ENCODE measurements at places on chromosomes 11 and 22.

DNA sequence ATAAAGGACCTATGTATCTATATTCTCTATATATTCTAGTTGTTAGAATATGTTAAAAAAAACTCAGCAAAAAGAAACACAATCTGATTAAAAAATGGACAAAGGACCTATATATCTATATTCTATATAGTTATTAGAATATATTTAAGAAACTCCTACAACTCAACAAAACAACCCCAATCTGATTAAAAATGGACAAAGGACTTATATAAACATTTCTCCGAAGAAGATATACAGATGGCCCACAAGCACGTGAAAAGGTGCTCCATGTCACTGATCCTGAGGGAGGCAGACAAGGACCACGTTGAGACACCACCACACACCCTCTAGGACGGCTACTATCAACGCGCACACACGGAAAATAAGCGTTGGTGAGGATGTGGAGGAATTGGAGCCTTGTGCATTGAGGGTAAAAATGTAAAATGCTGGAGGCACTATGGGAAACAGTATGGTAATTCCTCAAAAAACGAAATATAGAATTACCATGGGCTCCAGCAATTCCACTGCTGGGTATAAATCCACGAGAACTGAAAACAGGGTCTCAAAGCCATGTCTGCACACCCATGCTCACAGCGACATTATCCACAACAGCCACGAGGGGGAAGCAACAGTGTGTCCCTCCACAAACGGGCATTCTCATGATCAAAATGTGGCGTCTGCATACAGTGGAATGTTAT lies 22.7 kb downstream of the YPEL1 start:
- DNase-seq: peak; percentile 78

DNA sequence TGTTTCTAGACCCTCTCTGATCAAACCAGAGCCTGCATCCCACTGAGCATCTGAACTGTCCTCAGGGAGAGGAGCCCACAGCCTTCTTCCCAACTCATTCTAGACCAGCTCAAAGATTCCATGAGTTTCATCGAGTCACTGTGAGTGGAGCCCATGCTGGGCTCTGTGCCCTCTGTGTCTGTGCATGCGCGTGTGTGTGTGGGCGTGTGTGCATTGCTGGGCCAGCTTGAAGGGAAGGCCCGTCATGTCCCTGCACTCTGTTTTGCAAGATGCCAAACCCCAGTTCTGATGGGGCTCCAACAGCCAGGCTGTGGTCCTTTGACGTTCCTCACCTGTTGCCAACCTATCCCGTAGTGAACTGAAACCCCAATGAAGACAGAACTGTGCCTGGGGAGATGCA lies 7.1 kb downstream of the MPEG1 start:
- DNase-seq: no peak

GRCh38 chr22:32745251-32745995 lies 56.1 kb upstream of the TIMP3 start:
- DNase-seq: no peak

DNA sequence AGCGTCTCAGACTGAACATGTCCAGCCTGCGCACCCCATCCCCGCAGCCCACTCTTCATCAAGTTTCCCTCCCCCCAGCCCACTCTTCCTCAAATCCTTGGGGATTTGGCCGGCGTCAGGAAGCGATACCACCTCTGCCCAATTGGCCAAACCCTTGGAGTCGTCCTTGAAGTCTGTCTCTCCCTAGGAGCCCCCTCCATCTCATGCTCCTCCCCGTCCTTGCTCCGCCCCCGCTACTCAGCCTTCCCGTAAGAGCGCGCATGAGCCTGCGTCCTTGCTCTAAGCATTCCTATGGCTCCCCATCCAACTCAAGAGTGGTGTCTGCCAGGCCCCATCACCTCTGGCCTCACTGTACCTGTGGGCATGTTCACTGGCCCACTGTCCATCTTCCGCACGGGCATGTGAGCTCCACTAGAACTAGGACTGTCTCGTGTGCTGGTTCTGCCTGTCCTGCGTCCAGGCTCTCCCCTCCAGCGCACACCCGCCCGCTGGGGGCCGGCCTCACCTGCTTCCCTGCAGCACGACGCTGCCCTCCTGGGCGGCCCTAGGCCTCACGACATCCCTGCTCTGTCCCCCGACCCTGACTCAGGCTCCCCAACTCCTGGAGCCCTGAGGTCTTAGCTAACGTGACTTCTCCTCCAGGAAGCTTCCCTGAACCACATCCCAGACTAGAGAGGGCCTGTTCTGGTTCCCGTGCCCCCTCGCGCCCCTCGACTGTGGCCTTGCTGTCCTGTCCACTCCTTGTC lies 30.5 kb upstream of the TTLL12 start:
- no peak for DNase-seq

- no peak for DNase-seq
Observed at GRCh38 chr11:113103932-113104690, 142.9 kb downstream of the NCAM1 start.

- no peak for DNase-seq
Observed at GRCh38 chr11:3164552-3165151, 458 bp downstream of the OSBPL5 start.

GRCh38 chr22:47102081-47102480 lies 339.6 kb downstream of the TBC1D22A start:
- no peak for DNase-seq

DNA sequence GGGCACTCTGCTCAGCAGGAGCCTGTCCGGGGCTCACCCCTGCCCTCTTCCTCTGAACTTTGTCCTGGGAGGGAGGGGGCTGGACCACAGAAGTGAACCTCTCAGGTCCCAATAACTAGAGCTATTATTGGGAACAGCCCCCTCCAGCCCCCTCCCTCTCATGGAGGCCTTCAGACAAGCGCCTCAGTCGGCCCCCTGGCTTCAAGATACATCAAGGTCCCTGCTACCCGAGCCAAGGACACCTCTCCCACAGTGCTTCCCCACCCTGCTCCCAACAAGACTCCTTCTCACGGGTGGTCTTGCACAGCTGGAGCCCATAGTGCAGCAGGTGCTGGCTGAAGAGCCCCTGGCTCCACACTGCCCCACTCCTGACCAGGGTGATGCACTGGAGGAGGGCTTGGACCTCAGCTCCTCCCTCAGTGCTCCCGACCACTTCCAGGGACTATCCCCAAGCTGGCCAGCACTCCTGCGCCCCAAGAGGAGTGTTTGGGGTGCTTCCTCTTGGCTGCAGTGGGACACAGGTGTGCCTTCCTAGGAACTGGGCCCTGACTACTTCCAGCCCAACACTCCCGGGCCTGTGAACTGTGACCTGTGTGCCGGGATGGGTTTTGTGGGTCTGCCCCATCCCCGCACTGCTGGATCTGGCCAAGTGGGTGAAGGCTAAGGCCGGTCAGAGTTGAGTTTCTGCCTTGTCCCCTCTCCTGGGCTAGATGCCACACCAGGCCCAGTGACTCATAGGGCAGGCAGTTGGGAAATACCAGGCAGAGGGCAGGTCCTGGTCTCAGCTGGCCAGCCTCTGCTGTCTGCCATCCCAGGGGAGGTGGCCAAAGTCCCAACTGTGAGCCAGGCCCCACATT lies 2.2 kb downstream of the PNPLA2 start:
- DNase-seq: no peak

DNA sequence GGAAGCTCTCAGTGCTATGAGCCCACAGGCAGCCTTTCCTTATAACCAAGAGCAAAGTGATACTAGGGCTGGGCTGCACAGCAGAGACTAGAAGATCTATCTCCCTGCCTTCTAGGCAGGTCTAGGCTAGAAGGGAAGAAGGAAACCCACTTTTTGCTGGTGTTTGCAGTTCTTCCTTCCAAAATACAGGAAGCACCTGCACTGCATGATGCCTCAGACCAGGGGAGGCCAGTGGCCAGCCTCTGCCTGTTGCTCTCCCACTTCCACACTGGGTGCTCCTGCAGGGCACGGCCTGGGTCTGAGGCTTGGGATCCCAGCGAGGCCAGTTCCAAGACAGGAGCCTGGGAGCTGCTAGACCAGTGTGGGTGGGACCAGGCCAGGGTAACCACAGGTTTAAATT lies 6.0 kb upstream of the UCP3 start:
- no peak for DNase-seq

GRCh38 chr11:86152006-86152862 lies 83.3 kb upstream of the PICALM start:
- no peak for DNase-seq

GRCh38 chr22:39664485-39665200 lies 94.1 kb downstream of the CACNA1I start:
- DNase-seq: no peak

- no peak for DNase-seq
Observed at GRCh38 chr11:101807531-101807930, 107.3 kb upstream of the CEP126 start.

- peak; percentile 90 for DNase-seq
Observed at GRCh38 chr11:117098269-117099232, at the start of gene SIK3. Gene SIK3, minus strand, starts transcription at chr11:117098428. Its CDS starts 13 bp downstream, at chr11:117098415.

- DNase-seq: no peak
Observed at GRCh38 chr22:18103527-18104269, 6.9 kb upstream of the TUBA8 start.

DNA sequence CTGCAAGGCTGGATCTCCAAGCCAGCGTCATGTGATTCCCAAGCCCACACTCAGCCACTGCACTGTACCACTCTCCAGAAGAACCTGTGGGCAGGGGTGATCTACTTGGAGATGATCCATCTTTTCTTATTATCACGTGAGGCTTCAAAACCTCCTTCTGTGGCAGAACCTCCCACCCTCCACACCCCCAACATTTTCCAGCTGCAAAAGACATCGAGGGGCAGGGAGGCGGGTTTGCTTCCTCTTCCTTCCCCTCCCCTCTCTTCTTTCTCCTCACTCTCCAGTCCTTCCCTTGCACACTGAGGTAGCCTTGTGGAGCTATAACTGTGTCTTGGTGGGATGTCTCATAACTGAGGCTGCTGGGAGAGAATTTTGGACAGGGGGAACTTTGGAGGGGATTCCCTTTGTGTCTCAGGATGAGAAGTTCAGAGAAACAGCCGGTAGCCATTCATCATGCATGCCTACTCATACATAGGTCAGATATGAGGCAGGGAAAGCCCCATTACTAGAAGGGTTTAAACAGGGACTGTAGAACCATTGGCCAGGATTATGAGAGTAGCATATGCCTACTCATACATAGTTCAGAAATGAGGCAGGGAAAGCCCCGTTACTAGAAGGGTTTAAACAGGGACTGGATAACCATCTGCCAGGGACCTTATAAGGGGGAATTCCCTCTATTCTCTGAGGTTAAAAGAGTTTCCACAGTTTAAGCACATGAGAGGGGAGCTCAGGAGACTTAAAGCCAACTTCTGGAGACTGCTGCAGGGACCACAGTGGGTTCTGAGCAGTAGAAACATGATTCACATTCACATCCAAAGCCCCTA lies 420.7 kb upstream of the CADM1 start:
- no peak for DNase-seq

DNA sequence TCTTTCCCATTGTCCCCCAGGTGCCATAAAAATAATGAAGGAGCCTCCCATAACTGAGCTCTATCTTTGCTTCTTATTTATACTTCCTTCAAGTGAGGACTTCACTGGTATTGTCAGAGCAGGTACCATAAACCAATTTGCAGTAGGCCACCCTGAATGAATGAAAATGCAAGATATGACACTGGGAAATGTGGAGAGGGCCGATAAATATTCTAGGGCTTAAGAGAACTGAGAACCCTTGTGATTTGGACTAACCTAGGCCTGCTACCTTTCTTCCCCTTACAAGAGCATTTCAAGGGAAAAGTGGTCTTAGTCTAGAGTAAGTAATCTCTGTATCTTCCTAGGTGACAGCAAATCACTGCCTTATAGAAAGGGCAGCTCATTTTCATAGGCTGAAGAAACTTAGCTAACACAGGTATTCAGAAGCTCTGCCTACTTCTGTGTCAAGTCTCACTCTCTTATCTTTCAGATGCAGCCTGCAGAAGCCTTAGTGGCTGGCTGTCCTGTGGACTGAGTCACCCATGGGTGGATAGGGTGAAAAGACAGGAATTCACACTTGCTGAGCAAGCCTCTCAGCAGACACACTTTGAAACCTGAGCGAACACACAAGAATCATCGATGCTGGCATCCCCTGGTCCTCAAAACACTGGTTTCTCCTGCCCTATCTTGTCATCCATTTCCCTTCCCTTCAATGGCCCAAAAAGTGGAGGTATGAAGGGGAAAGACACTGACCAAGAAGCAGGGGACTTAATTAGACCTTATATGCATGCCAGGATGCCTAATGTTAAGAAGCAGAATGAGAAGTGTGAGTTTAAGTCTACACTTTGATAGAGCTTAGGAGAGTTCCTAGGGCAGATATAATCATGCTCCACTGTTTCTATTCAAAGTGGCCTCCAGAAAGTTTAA lies 15.2 kb downstream of the NRIP3 start:
- DNase-seq: no peak

DNA sequence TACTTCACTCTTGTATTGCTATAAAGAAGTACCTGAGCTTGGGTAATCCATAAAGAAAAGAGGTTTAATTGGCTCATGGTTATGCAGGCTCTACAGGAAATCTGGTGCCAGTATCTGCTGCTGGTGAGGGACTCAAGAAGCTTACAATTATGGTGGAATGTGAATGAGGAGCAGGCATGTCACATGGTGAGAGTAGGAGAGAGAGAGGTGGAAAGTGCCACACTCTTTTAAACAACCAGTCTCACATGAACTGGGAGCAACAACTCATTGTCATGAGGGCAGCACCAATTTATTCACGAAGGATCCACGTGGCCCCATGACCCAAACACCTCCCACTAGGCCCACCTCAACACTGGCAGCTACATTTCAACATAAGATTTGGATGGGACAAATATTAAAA lies 24.6 kb upstream of the IGLL5 start:
- DNase-seq: no peak

DNA sequence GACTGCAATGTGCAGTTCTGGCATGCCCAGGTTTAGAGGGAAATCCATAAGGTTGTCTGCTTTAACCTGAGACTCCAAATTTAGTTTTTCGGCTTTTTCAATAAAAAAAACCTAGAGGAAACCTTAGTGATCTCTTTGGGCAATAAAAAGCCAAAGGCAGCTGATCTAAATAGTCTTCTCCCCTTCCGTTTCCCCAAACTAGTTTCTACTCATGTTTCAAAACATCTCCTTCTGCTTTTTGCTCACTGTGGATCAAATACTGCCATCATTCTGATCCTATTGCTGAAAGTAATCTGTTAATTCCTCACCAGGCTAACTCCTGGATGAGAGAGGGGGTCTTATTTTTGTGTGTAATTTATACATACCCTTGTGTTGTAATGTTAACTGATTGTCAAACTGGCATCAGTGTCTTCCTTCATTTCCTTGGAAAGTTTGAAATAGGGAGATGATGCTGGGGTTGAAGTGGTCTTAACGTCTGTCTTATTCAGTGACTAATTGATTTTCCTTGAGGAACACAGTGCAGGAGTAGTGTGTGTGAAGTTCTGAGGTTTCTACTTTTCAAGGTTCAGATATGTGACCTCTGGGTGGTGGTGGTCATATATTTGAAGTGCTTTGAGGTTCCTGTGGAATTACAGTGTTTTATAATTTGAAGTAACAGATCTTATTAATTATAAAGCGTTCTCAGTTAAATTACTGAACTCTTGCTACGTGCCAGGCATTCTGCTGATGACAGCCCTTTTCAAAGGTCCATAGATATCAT lies 55.0 kb downstream of the ARHGAP42 start:
- DNase-seq: no peak
